ENCODE measurements at places on chromosomes 5 and 9. TPM values are rescaled to one million over a fixed set of nuclear protein-coding genes. Genes with fewer than 3 reads are reported as not detected.
A peak's percentile ranks its signal among the peaks of the same experiment; 100 is the strongest.

The TSPAN17 gene
- 13.7 TPM for total RNA-seq

The CARTPT gene
- total RNA-seq = not detected

The ALDH1A1 gene
- total RNA-seq = 527 TPM

The FOXI1 gene
- not detected for total RNA-seq

The SLCO4C1 gene
- total RNA-seq = 4.0 TPM

The KCNV2 gene
- not detected for total RNA-seq

The CD72 gene
- 0.93 TPM for total RNA-seq

The TMEM252 gene
- total RNA-seq = not detected

The LRSAM1 gene
- total RNA-seq = 10.9 TPM

The CCDC180 gene
- 1.1 TPM for total RNA-seq

The PCDHA1 gene
- total RNA-seq = not detected

The SLC46A2 gene
- not detected for total RNA-seq

The ZNF189 gene
- total RNA-seq = 8.3 TPM

The GABRA6 gene
- not detected for total RNA-seq

The FCN2 gene
- 95.7 TPM for total RNA-seq

The TAF1L gene
- not detected for total RNA-seq

DNA sequence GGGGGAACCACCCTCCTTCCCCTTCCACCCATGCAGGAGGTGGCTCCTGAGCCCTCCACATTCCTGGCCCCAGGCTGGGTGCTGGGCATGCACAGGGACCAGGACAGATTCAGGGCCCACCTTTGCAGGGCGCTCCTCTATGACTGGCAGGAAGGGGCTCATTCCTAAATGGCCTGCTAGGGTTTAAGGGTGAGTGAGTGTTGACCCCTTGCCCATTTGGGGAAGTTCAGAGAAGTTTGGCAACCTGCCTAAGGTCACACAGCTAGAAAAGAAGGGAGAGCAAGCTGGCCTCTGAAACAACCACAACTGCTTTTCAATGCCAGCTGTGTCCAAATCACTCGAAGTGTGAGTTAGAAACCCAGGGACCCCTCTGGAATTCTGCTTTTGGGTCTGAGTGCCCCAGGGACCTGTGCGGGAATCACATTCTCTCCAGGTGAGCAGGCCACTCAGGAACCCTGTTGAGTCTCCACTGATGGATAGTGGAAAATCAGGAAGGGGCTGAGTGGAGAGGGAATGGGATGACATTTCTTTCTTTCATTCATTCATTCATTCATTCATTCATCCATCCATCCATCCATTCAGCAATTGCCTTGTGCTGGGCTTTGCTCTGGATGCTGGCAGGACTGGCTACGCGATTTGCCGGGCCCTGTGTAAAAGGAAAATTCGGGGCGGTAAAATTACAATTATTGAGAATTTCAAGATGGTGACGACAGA, 191.9 kb downstream of the C9orf50 start:
- no peak for DNase-seq

- DNase-seq = no peak
These were observed 394.4 kb upstream of the ZNF608 start for GRCh38 chr5:125140855-125141254.

DNA sequence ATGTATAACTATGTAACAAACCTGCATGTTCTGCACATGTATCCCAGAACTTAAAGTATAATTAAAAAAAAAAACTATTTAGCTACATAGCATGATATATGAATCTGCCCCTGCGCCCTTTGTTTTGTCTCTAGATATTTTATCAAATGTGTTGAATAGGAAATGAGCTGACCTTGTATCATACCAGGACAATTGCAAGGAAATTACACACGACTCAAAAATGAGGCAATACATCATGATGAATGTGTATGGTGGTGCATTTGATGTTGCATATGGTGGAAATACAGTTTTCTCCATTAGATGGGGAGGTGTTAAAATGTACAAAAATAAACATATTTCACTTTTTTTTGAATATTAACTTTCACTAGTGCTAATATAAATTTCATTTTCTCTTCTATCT, 28.6 kb upstream of the CEP78 start:
- DNase-seq = no peak

- no peak for DNase-seq
These were observed 48.5 kb upstream of the NEK6 start for GRCh38 chr9:124209279-124209678.

GRCh38 chr5:34001241-34001841, 6.5 kb downstream of the AMACR start:
- DNase-seq = peak; percentile 80

DNA sequence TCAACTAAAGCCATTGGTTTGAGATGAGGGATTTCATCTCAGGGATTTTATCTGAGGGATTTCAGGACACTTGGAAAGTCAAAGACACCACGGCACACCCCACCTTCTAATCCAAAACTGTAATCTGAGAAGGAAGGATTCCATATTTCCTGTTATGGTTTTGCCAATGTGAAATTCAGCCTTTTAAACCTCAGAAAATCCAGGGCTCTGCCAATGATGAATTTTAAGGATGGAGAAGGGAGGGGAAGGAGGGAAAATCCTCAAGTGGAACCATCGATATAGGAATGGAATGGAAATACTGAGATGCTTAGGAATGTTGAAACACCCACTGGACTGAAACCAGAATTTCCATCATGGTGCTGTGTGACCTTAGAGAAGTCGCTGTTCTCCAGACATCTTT, 5.3 kb downstream of the C1QTNF3 start:
- no peak for DNase-seq

DNA sequence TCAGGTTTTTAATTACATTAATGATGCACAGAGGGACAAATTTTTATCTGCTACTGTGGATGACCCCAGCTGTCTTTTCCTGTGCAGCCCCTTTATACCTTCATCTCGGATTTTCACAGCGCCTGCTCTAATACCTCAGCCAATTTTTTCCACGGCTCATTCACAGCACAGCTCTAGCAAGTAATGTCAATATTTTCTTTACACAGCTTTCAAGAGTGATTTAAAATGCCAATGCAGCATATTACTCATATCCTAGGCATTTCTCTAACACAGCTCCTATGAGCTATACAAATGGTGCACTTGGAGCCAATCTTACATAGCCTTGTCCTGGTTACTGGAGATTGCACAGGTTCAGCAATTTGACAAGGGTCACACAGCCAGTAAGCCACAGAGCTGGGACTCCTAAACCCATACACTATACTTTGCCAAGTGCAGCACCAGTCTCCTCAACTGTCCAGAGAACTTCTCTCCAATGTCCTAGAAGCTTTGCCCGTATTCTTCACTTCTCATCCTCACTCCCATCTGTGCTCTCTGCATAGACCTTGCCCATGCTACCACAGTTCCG, 661.8 kb downstream of the DTWD2 start:
- DNase-seq = no peak

- DNase-seq = no peak
These were observed 158.8 kb downstream of the DEPDC1B start for GRCh38 chr5:60540856-60541805.

DNA sequence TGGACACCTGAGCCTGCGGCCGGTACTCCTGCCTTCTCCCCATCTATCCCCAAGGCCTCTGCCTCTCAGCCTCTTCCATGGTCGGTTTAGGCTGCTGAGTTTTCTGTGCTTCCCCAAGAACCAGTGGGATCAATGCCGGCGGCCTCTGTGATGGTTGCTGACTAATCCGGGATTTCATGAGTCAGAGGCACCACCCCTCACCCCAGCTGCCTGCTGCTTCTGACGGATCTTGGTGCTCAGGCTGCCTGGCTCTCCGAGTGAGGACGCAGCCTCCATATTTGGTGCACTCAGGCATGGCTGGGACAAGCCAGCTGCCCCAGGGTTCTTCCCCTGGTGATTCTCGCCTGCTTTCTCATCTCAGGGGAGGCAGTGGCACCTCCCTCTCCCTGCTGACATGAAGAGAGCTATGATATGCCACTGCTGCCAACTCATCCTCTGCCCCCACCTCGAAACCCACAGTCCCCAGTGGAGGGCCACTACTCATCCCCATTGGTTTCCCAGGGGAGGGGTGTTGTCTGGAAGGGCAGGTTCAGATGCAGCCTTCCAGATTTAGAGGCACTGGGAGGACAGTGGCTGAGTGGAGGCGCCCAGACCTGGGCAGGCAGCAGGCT, 3.3 kb upstream of the MAN1B1 start:
- DNase-seq = no peak

DNA sequence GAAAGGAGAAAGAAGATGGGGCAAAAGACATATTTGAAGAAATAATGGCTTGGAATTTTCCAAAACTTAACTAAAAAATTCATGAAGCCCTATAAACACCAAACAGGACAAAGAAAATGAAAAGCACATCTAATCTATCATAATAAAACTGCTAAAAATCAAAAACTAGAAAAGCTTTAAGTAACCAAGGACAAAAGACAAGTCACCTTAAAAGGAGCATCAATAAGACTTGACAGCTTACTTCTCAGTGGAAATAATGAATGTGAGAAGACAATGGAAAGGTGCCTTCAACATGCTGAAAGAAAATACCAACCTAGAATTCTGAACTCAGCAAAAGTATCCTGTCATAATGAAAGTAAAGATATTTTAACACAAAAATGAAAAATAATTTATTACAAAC, 27.0 kb downstream of the GTF3C4 start:
- DNase-seq = no peak

DNA sequence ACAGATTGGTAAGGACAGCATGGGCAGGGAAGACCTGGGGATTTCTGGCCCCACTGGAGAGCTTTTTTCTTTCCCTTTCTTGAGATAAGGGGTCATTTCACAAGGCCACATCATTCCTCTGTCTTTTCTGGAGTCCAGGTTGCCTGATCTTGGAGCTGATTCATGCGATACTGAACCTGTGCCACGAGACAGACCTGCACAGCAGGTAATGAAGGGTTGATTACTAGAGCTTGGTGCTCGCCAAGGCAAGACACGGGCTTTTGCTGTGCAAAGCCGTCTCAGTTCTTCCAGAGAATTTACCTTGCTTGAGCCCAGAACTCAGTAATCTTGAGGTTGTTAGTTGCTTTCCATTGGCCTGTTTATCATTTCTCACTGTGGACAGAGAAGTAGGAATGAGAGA, 39.2 kb downstream of the NUP188 start:
- DNase-seq = no peak

GRCh38 chr5:77743181-77743580, 33.0 kb downstream of the TBCA start:
- DNase-seq = no peak

- DNase-seq = no peak
These were observed 459.2 kb downstream of the ARHGEF28 start for GRCh38 chr5:74085186-74085585.

DNA sequence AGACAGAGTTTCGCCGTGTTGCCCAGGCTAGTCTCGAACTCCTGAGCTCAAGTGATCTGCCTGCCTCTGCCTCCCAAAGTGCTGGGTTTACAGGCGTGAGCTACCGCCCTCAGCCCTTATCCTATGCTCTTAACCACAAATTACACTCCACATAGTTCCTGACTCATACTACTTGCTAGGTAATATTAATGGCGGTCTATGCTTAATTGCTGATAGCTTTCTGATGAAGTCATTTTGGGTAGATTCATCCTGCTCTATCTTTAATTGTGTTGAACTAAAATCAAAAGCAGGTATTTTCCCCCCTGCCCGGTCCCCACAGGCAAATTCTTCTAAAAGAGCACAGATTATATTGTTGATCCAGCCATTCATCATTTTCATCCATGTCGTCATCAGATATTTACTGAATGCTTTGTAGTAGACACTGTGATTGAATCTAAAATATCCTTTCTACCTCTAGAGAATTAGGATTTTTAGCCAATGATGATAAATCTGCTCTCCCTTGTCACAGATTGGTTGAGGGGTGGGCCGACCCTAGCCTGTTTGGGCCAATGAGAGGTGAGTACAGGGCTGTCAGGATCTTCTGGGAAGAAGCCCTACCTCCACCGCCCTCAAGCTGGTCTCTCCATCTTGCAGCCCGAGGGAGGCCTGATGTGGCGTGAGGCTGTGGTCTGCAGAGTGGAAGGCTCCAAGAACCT, 144.8 kb downstream of the NR3C1 start:
- DNase-seq = no peak

GRCh38 chr9:90999425-91000397, 198.1 kb downstream of the SYK start:
- peak; percentile 75 for DNase-seq

GRCh38 chr9:125843646-125844045, 96.5 kb downstream of the PBX3 start:
- no peak for DNase-seq

DNA sequence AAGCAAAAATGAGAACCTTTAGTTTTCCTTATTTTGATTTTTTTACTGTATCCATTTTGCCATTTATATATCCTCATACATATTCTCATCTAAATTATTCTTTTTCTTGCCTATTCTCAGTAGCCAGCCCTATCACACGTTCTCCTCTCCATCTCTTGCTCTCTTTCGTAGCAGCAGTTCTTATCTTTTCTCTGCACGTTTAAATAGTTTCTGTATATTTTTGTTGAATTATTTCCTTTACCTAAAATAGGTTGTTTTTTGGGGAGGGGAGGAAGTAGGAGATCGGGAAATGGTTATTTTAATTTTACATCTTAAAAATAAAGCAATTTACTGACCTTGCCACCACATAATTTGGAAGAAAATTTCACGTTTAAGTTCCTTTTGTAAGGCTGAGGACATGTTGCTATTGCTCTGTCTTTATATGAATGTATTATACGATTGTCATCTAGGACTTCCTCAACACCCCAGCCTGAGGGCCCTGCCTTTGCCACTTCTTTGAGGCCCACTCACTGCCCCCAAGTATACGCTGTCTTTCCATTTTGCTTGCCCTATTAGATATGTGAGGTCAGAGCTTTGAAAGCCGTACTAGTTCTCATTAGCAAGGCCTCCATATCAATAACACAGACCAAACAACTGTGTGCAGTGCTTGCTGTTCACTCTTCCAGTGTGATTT, 140.3 kb downstream of the GNAQ start:
- no peak for DNase-seq

DNA sequence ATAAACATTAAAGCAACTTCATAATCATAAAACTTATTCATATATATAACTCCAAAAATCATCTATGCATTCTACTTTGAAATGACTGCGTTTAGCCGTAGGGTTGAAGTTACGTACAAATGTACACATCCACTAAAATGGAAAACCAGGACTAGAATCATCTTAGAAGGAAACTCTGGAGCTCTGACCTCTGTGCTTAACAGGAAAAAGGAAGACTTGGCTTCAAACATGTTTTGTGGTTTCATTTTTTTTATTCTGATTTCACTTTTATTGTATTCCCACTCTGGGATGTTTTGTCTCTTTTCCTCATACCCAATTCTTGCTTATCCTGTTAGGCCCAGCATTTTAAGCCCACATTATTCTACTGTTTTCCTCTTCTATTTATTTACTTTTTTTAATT, 44.9 kb downstream of the GRAMD2B start:
- no peak for DNase-seq

All from left lobe of liver (tissue), 2 donors.